ENCODE measurements at places on chromosomes 7 and 10.

- peak; percentile 31 for DNase-seq
Observed at GRCh38 chr7:137715121-137715520, 131.7 kb downstream of the DGKI start.

DNA sequence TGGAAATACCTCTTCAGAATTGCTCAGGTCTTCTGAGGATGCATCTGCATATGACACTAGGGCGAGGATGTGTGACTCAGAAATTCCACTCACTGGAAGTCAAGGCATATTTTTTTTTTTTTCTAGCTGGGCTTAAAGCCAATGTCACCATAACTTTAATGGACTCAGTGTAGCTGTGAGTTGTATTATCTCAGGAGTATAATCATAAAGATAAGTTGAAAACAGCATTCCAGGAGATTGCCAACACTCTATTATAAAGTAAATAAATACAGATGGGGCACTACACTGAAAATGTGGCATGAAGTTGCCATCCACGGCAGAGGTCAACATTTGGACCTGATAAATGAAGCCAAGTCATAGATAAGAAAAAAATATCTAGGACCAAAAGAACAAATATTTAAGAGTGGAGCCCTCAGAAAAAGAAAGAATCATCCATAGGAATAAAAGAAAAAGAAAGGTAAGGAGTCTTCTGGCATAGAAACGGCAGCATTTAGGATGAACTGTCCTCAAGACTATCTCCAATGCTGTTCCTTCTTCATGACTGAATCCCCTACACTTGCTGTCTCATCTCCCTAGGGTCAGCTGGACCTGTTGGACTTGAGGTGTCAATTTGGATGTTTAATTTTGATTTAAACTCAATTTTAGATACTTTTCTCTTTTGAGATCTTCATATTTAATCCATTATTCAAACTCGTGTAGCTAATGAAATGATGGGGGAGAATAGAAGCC lies 72.9 kb upstream of the CAV2 start:
- DNase-seq: peak; percentile 89

- no peak for DNase-seq
Observed at GRCh38 chr7:129101746-129102145, 42.8 kb upstream of the TSPAN33 start.

GRCh38 chr10:47264797-47265281 lies 35.2 kb upstream of the GDF10 start:
- no peak for DNase-seq

GRCh38 chr10:25226775-25227682 lies 52.2 kb downstream of the GPR158 start:
- DNase-seq: peak; percentile 75
